ENCODE measurements at places on chromosomes 16 and 17.

DNA sequence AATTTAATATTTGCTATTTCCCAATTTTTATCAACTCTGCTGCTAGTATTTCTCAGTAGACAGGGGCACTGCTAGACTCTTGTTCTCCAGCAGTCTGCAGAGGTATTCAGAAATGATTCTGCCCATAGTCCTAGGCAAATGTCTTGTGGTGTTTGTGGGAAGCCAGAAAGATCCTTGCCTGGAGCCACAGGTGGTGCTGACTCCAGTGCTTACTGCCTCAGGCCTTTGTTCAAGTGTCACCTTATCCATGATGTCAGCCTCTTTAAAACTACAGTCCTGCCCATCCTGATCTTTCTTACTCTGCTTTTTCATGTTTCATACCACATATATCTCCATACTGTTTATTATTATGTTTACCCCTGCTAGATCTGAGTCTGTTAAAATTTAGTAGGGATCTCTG, 26.5 kb downstream of the ZSWIM7 start:
- no peak for DNase-seq

DNA sequence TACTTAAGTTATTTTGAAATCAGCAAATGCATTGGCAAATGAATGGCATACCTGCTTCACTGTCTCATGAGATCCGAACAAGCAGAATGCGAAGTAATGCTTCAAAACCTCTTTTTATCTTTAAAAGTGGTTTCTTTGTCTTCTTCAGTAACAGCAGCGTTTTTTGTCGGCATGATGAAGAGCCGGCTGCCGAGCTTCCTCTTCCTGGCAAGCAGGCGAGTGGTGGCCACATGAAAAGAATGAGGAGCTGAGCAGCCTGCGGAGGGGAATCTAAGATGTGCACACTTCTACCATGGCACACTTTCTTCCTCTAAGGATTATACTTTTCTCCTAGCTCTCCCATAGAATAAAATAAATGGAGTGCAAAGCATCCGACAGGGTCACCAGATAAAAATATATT, 42.4 kb upstream of the AKTIP start:
- no peak for DNase-seq

DNA sequence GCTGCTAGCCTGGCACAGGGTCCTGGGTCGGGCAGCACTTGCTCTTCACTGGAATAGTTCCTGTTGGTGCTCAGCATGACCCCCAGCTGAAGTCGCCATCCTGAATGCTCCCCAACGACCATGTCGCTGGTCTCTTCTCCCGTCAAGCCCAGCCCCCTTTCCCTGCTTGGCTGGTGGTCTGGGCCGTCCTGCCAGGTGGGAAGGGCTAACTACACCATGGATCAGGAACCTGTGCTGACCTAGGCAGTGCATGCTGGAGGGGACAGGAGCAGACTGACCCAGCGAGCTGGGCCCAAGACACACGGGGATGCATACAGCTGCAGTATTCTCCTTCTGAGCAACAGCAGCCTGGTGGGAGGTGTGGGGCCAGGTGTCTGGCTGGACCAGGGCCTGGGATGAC, 9.2 kb upstream of the SREBF1 start:
- no peak for DNase-seq

GRCh38 chr17:5785867-5786509, 201.7 kb upstream of the NLRP1 start:
- no peak for DNase-seq

GRCh38 chr16:84672276-84673202, 24.2 kb downstream of the KLHL36 start:
- DNase-seq, result peak; percentile 90

DNA sequence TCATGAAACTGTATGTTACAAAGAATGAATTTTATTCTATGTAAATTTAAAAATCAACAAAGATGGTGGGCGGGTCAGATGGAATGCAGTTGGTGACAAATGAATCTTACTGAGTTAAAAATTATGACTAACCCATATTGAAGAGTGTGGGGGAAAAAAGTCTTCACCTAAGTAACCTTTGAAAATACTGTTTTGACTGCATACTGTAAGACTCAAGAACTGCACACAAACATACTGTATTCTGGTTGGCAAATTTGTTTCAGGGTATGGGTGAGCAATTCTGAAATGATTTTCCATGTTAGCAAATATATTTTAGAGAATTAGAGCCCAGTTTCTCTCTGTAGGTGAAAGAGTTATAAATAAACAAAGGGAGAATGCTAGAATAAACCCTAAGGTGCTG, 153.7 kb upstream of the KCNJ18 start:
- DNase-seq, result no peak

DNA sequence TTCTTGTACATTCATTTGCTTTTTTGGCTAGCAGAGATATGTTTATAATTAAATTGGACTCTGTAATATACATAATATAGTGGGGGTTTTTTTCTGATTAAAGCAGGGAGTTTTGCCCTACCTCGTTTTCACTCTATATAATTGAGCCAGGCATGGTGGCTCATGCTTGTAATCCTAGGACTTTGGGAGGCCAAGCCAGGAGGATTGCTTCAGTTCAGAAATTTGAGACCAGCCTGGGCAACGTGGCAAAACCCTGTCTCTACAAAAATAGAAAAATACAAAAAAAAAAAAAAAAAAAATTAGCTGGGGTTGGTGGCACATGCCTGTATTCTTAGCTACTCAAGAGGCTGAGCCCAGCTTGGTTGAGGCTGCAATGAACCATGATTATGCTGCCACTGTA, 42.2 kb downstream of the PAFAH1B1 start:
- DNase-seq, result no peak

DNA sequence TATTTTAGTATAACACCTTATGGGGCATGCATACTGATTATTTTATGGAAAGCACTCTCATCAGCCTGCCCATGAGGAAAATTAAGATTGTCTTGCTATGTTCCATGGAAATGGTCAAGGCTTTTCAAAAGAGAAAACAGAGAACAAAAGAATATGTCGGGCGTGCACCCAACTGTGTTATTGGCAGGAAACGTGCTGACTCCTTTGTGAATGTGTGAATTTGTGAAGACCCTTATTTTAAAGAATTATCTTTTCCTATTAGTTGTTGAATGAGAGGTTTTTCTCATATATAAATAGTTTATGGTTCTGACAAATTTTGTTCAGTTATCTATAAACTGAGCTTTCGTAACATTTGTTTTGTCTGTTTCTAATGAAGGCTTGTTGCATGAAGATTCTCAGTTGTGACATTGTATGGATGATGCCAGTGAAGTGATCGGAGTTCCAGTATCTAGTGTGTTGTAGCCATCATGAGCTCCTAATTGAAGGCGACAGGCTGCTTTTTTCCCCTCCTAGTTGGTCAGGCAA, 180.0 kb downstream of the BCAS3 start:
- no peak for DNase-seq

DNA sequence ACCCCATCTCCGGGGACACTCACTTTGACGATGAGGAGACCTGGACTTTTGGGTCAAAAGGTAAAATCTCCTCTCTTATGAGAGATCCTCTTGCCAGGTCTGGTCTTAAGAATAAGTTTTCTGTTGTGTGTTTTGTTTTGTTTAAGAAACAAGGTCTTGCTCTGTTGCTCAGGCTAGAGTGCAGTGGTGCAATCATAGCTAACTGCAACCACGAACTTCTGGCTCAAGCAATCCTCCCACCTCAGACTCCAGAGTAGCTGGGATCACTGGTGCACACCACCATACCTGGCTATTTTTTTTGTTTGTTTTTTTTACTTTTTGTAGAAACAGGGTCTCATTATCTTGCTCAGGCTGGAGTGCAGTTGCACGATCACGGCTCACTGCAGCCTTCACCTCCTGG, 4.1 kb downstream of the MMP25 start:
- DNase-seq, result no peak

- DNase-seq, result no peak
Measured at GRCh38 chr17:15885770-15886169, 59.2 kb upstream of the ADORA2B start.

DNA sequence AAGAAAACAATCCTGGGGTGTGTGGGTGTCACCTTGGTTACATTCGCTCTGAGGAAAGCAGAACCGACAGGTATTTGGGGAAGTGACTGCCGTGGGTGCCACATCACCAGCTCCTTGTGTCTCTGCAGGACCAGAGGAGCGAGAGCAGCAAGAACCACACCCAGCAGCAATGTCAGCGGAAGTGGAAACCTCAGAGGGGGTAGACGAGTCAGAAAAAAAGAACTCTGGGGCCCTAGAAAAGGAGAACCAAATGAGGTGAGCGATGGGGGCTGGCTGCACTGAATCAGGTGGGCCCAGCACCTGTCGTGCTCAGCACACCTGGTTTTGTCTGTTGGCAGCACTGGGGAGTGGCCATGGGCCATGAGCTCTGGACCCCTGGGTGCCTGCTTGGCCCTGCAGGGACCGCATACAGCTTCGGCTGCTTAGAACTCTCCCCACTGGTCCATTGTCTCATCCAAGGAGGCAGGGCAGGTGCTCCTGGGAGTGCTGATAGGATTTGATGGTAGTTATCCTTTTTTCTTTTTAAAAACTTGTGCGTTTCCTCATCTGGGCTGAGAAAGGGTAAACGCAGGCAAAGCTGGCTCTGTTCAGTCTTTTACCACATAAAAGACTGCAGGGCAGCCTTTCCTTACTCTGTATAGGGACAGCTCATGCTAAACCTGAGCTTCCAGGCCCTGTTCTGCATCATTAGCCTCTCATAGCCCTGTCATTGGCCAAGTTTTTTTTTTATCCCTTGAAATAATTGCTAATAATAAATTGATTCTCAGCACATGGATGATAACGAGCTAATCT, 29.4 kb downstream of the HMOX2 start:
- no peak for DNase-seq

DNA sequence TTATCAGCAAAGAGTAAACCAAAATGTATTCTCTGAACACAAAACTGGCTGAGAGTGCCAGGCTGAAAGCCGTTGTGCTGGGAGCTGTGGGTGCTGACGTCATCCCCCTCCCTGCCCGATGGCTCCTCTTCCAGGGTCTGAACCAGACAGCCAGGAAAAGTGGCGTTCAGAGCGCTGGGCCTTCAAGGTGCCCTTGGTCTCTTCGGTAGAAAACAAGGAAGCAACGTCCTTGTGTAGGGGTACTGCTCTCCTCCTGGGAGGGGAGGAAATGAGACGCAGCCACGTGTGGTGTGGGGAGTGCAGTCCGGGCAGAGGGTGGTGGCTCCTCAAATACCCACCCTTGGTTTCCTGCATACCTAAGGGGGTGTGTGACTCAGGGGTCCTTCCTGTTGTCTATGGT, 394.7 kb downstream of the SEC14L1 start:
- DNase-seq, result no peak

DNA sequence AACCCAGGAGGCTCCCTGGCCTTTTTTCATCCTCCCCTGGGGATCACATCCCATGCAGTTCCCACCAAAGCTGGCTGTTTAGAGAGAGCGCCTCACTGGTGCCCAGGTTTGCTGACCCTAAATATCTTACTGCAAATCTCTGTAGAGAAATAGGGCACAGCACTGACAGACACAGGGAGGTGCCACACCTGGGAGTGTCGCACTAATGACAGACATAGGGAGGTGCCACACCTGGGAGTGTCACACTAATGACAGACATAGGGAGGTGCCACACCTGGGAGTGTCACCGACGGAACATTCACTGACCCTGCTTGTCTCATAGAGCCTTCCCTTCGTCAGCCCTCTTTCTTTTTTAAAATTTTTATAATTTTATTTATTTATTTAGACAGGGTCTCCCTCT, 25.6 kb downstream of the UNK start:
- DNase-seq, result no peak

- no peak for DNase-seq
Measured at GRCh38 chr16:20683812-20684211, 13.7 kb downstream of the ACSM1 start.

DNA sequence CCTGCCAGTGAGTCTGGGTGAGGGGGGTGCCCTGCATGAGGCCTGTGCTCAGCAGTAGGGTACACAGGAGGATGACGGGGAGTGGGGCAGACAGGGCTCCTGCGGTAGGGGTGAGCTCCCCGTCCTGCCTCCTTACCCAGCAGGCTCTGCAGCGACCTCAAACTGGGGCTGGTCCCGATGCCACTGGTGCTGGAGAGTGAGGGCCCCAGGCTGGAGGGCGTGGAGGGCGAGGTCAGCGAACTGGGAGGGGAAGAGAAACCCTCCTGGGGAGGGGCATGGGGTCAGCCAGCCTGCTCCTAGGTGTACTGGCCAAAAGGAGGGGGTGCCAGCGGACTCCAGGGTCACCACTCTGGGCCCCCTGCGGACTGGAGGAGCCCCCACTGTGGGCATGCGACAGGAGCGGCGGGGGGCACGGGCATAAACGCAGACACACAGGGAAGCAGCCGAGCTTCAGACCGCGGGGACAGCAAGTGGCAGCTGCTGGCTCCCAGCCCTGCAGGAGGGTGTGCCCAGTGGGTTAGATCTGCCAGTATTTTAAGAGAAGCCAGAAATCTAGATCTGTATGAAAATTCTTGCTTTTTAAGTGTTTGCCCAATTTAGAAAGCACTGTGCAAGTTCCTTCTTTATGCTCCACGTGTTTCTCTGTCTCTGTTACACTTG, 9.0 kb upstream of the VASN start:
- DNase-seq, result no peak

- DNase-seq, result no peak
Measured at GRCh38 chr16:49781401-49781800, 74.5 kb downstream of the ZNF423 start.

DNA sequence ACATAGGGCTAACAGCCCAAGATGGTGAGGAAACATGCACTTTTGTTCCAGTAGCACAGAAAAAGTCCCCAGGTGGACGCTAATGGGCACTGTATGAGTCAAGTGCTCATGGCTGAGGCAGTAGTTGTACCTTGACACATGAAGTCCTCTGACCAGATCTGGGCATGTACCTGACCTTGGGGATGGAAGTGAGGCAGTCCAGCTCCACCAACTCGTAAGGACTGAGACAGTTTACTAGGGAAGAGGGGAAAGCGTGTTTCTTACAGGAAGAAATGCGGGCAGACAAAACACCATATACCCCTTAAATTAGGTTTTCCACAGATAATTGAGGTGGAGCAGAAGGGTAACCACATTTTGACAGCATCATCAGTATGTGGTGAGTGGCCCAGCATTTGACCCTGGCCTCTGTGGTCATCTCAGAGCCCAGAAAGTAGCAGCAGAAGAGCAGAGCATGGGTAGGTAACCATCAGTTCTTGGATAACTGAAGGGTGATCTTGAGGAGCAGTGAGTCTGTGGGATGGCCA, 32.4 kb upstream of the METTL9 start:
- no peak for DNase-seq

DNA sequence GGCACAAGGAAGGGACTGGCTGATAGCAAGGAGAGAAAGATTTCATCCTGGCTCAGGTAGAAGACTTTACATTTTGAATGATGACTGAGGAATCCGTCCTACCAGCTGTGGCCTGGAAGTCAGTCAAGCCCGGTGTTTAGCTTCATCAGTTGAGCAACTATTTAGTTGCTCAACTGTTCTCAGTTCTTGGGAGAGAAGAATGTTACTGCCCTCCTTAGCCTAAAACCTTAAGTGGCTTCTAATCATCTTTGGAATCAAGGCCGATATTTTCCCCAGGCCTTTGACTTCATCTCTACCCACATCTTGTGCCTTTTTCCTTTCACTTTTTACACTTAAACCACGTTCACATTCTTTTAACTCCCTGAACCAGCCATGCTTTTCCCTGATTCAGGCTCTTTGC, 17.3 kb upstream of the RBL2 start:
- DNase-seq, result no peak

- no peak for DNase-seq
Measured at GRCh38 chr17:81432941-81433340, 37.7 kb downstream of the BAHCC1 start.

GRCh38 chr16:11130978-11131665, 124.9 kb downstream of the SOCS1 start:
- DNase-seq, result no peak
